H9 (cell line): ENCODE measurements at places on chromosomes 11 and 22. TPM values are rescaled to one million over a fixed set of nuclear protein-coding genes. Genes with fewer than 3 reads are reported as not detected.

- no peak overlapping the region; the same call in 2 of the 3 replicates for H3K4me3 ChIP-seq
- no peaks in the 10 kb centered on the region for H3K27me3 ChIP-seq
- peaks cover 2% of the 10 kb centered on the region; the same call in 2 of the 3 replicates for H3K36me3 ChIP-seq
- no peak for DNase-seq
- H3K27ac ChIP-seq: no peak overlapping the region
- no peaks in the 10 kb centered on the region for H3K4me1 ChIP-seq
These were observed 46.6 kb upstream of the RBFOX2 start for GRCh38 chr22:36075230-36075629.

Gene NXPE2
- total RNA-seq: 0.11 TPM in 1 of 2 replicates, not detected in the other

DNA sequence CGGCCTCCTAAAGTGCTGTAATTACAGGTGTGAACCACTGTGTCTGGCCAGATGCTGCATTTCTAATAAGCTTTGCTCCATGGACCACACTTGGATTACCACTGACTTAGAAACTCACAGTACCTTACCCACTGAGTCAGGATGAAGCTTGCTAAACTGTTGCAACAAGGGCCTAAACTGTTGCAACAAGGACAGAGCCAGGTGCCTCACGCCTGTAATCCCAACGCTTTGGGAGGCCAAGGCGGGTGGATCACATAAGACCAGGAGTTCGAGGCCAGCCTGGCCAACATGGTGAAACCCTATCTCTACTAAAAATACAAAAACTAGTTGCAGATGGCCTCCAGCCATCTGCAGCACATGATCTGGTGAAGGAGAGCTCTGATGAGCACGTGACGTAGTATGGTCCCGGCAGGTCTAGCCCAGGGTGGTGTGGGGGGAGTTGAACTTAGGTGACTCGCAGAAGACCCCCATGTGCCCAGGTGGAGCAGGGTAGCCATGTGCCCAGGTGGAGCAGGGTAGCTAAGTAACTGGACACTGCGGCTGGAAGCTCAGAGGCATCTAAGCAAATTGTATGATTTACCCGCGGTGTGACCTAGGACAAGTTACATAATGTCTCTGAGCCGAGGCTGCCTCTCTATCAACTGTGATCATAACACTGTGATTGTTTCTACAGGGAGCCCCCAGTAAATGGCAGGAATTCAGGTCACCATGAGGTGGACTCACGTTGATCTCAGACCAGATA, 8.4 kb downstream of the SLC25A45 start:
- no peak overlapping the region for H3K27ac ChIP-seq
- no peaks in the 10 kb centered on the region for H3K27me3 ChIP-seq
- no peak for DNase-seq
- no peaks in the 10 kb centered on the region for H3K4me1 ChIP-seq

- H3K4me3 ChIP-seq: peak overlapping the region; percentile 65
- peak; percentile 81 for DNase-seq
- H3K36me3 ChIP-seq: peaks cover 31% of the 10 kb centered on the region
- H3K4me1 ChIP-seq: peaks cover 2% of the 10 kb centered on the region; the same call in 1 of the 2 replicates
These were observed 6.4 kb downstream of the TP53I11 start for GRCh38 chr11:44944181-44944852.

DNA sequence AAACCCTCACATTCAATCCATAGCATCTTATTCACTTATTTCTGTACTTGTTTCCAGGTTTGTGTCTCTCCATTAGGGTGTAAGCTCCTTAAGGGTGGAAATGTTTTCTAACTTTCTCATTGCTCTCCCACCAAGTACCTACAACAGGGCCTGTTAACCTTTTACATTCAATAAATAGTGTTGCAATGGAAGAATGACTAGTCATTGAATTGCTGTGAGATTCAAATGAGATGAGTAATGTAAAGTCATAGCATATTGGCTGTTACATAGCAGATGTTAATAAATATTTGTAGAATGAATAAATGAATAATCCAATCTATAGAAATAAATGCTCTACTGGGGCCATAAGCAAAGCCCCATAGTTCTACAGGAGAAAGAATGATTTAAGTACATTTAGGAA, 75.4 kb upstream of the DDI1 start:
- H3K27ac ChIP-seq: no peak overlapping the region
- peaks cover 5% of the 10 kb centered on the region; the same call in 1 of the 2 replicates for H3K36me3 ChIP-seq
- no peaks in the 10 kb centered on the region for H3K27me3 ChIP-seq
- no peak for DNase-seq
- H3K4me1 ChIP-seq: no peaks in the 10 kb centered on the region; the same call in none of the 2 replicates

Gene MAP6
- total RNA-seq: 0.48 and 0.77 TPM in 2 replicates

DNA sequence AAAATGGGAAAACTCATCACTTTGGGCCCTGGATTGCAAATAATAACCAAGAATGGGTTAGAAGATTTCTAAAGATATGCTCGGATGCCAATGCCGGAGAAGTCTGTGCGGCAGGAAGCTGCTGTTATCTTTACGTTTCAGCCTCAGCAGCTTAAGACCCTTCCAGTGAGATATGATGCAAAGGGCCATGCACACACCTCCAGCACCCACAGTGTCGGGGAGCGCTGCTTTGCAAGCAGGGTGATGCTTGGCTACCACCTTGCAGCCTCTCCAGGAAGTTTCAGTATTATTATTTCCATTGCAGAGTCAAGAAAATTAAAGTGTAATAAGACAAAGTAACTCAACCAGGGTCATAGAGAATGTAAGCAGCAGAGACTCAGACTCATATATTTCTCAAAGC, 37.3 kb downstream of the LARGE1 start:
- peaks cover 20% of the 10 kb centered on the region; the same call in 1 of the 2 replicates for H3K4me1 ChIP-seq
- no peak overlapping the region for H3K27ac ChIP-seq
- DNase-seq: no peak
- H3K27me3 ChIP-seq: no peaks in the 10 kb centered on the region

GRCh38 chr11:70725278-70725677, 326.9 kb downstream of the CTTN start:
- no peak overlapping the region for H3K27ac ChIP-seq
- no peaks in the 10 kb centered on the region for H3K4me1 ChIP-seq
- no peaks in the 10 kb centered on the region; the same call in 1 of the 3 replicates for H3K36me3 ChIP-seq
- DNase-seq: no peak

DNA sequence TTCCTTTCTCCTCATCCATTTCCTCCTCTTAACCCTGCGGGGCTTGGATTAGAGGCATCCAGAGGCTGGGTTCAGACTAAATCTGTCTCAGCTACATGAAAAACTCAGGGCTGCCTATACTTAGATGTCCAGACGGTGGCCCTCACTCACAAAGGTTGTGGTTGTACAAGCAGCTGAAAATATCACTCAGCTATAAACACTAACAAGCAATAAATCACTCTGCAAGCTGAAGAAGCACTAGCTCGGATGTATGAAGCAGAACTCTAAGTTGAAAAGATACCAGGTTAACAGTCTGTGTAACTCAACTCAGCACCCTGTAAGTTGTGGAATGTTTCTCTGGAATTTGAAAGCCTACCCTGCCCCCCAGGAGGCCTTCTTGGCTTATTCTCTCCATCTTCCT, 82.9 kb downstream of the EXT2 start:
- no peaks in the 10 kb centered on the region for H3K36me3 ChIP-seq
- peaks cover 7% of the 10 kb centered on the region for H3K4me1 ChIP-seq
- no peak overlapping the region for H3K4me3 ChIP-seq
- no peak for DNase-seq
- no peak overlapping the region for H3K27ac ChIP-seq

Gene EMID1
- total RNA-seq: 4.5 and 5.4 TPM in 2 replicates

DNA sequence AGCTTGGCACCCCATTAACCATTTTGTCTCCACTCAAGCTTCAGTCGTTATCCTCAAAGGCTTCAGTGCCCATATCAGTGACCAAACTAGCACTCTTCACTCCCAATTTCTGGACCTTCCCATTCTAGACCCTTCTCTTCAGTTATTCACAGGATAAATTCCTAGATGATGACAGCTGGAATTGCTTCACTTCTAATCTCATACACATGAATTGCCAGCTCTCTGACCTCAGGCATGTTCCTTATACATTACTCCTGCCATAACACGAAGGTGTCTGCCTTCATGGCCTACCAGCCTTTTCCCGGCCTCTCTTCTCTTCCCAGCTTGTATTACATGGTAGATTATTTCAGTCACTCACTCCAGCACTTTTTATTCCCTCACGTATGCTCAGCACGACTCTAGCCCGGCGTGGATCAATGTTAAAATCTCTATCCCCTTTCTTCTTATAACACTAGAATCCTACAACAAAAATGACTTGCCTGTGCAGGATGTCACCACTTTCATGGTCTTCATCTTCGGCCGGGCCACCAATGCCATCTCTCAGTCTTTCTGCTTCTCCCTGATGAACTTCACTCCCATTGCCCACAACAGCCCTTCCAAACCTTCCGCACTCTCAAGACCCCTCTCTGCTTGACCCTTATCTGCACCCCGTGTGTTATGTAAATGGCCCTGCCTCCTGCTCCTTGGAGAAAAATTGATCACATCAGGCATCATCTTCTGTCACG, 36.9 kb downstream of the EIF3F start:
- peak; percentile 3 for DNase-seq
- no peaks in the 10 kb centered on the region for H3K36me3 ChIP-seq
- H3K27me3 ChIP-seq: peaks cover 11% of the 10 kb centered on the region
- no peak overlapping the region for H3K27ac ChIP-seq
- H3K4me1 ChIP-seq: no peaks in the 10 kb centered on the region
- no peak overlapping the region for H3K4me3 ChIP-seq

Gene TSPAN32
- total RNA-seq: not detected in 2 replicates

DNA sequence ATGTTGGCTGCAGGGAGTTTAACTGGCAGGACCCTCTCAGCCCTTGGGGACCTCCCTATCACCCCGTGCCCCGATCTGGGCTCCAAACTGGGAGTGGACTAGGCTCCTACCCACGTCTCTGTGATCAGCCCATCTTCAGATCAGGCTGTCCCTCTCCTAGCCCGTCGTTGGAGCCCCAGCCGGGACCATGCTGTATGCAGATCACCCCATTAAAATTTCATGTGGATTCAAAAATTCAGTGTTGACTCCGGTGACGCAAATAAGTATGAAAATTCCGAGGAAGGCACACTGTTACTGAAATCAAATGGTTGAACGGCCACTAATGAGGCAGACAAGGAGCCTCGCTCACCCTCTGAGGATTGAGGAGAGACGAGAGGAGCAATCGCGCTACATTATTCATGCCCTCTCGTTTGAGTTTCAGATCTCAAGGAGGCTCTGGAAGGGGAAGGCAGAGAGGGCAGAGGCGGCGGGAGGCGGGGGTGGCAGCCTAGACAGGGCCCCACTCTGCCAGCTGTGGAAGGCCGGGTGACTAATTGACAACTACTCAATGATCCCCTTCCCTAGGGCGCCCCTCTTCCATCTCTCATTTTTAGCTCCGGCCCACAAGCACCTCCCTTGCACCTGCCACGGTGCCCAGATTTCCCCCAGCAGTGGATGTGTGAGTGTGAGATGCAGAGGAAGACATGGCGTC, 255.4 kb downstream of the MIAT start:
- DNase-seq: no peak

DNA sequence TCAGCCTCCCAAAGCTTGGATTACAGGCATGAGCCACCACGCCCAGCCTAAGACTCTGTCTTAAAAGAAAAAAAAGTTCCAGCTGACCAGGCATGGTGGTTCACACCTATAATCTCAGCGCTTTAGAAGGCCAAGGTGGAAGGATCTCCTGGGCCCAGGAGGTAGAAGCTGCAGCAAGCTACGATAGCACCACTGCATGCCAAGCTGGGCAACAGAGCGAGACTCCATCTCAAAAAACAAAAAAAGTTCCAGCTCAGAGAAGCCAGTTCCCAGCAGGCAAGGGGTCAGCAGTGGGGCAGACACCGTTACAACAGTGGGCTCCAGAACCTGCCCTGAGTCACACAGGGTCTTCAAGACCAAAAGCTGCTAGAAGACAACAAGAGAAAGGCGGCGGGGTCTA, 3.3 kb downstream of the TMEM184B start:
- H3K27ac ChIP-seq: no peak overlapping the region
- H3K36me3 ChIP-seq: peaks cover 21% of the 10 kb centered on the region
- no peaks in the 10 kb centered on the region for H3K27me3 ChIP-seq
- no peak overlapping the region for H3K4me3 ChIP-seq
- H3K4me1 ChIP-seq: peaks cover 7% of the 10 kb centered on the region
- DNase-seq: peak; percentile 13

GRCh38 chr11:130426837-130427341, 1.5 kb downstream of the ADAMTS8 start:
- peaks cover 3% of the 10 kb centered on the region; the same call in 1 of the 2 replicates for H3K4me1 ChIP-seq
- H3K27me3 ChIP-seq: peaks cover 12% of the 10 kb centered on the region
- H3K36me3 ChIP-seq: no peaks in the 10 kb centered on the region
- H3K4me3 ChIP-seq: peak overlapping the region; percentile 82

Gene HIPK3
- 21.7 and 23.4 TPM in 2 replicates for total RNA-seq

Gene OR4D9
- not detected in 2 replicates for total RNA-seq

Gene APOBEC3B
- 28.1 and 29.0 TPM in 2 replicates for total RNA-seq

DNA sequence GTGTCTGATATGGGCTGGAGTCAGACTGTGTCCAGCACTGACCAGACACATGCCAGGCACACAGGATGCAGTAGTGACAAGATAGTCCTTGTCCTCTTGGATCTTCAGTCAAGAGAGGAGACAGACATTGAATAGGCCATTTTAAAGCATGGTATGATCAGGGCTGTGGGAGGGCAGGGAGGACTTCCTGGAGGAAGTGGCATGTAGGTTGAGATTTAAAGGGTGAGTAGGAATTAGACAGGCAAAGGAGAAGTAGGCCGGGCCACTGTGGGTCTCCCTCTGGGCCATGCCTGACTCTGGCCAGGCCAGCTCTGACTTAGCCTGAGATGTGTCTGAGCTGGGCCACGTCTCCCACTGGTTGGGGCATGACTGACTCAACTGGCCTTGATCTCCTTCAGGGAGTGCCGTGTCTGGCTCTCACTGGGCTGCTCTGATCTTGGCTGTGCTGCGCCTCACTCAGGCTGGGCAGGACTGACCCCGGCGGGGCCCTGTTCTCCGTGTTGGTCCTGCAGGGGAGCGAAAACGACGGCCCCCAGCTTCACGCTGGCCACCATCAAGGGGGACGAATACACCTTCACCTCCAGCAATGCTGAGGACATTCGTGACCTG, 71.2 kb downstream of the MYO7A start:
- no peaks in the 10 kb centered on the region for H3K36me3 ChIP-seq
- H3K27ac ChIP-seq: no peak overlapping the region
- H3K4me1 ChIP-seq: no peaks in the 10 kb centered on the region
- H3K4me3 ChIP-seq: no peak overlapping the region

Gene AQP11
- total RNA-seq: 0.72 and 1.1 TPM in 2 replicates

- H3K4me3 ChIP-seq: no peak overlapping the region
- H3K27me3 ChIP-seq: no peaks in the 10 kb centered on the region
- DNase-seq: no peak
- H3K36me3 ChIP-seq: peaks cover 10% of the 10 kb centered on the region
- H3K4me1 ChIP-seq: no peaks in the 10 kb centered on the region
- H3K27ac ChIP-seq: no peak overlapping the region
These were observed 38.6 kb upstream of the CARS1 start for GRCh38 chr11:3095712-3096361.

DNA sequence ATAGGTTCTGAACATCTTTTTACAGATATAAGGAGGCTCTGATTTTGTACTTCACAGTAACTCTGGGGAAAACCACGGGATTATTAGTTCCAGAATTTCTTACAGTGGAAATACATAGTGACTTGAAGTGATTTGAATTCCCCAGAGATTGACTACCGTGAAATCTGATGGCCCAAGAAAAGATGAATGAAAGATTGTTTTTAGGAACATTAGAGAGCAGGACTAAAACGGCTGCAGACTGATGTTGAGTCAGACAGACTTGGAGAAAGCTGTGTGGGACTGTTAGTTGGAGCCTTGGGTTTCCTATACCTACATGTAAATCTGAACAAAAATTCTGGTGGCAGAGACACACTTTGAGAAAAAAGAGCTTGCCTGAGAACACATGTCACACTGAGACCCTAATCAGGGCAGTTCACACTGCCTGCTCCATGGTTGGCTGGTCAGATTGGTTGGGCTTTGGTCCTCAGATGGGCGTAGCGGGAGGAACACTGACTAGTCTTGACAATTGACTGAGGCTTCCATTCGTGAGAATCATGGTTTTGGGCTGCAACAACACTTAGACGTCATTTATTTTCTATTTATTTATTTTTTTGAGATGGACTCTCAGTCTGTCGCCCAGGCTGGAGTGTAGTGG, 6.8 kb downstream of the PPP6R3 start:
- DNase-seq: peak; percentile 15
- peaks cover 6% of the 10 kb centered on the region for H3K4me1 ChIP-seq
- H3K4me3 ChIP-seq: no peak overlapping the region
- H3K27me3 ChIP-seq: no peaks in the 10 kb centered on the region
